ENCODE measurements at places on chromosomes 7 and 10. TPM values are rescaled to one million over a fixed set of nuclear protein-coding genes. Genes with fewer than 3 reads are reported as not detected.

The GRID2IP gene
- 0.13 TPM for polyA plus RNA-seq

The TRIM73 gene
- polyA plus RNA-seq = 3.1 TPM

DNA sequence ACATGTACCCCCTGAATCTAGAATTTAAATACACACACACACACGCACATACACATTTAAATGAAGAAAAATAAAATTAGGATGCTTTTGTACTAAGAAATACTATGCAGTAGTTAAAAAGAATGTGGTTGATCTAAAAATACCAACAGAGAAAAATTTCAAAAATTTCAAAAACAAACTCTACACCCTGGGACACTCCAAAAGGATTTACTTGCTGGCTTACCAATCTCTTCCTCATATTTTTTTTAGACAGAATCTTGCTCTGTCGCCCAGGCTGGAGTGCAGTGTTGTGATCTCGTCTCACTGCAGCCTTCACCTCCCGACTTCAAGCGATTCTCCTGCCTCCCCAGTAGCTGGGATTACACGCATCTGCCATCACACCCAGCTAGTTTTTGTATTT is 80.9 kb downstream of the HIP1 start:
- DNase-seq = no peak

The CYP17A1 gene
- not detected for polyA plus RNA-seq

GRCh38 chr7:78752554-78752953 is 700.9 kb downstream of the MAGI2 start:
- DNase-seq = no peak

Measured in urinary bladder (tissue), 4 donors.